ENCODE measurements at places on chromosomes 2 and 18.

DNA sequence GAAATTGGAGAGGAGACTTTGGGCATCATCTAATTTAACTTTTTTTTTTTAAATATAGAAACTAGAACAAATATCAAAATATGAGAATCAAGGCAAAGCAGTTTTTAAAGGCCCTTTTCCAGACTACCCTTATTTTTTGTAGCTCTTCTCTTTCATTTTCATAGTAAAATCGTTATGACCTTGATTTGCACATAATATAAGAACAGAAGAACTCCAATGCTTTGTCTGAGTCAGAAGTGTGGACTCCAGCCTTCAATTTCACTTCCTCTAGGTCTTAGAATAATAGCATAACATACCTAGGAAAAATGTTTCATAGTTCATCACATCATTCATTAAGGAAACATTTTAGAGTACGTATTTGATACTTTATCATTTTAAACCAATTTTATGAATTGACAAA, 74.4 kb downstream of the ANKRD12 start:
- DNase-seq: no peak

DNA sequence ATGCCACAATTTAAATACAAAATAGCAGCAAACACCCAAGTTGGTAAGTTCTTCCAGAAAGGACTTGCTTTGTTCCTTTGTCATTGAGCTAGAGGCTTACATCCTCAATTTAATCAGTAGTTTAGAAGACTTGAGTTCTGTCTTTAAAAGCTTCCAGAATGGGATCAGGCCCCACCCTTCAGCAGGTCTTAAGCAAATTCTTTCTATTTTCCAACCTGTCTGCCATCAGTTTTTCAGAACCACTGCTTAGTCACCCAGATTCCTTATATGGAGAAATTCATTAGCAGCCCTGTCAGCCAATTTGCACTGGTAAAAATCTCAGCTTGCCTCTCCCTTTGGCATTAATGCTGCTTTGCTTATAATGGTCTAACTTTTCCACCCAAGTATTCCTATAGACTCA, 263.6 kb upstream of the HNMT start:
- no peak for DNase-seq

GRCh38 chr18:9019135-9019534, 83.4 kb upstream of the NDUFV2 start:
- DNase-seq: no peak

DNA sequence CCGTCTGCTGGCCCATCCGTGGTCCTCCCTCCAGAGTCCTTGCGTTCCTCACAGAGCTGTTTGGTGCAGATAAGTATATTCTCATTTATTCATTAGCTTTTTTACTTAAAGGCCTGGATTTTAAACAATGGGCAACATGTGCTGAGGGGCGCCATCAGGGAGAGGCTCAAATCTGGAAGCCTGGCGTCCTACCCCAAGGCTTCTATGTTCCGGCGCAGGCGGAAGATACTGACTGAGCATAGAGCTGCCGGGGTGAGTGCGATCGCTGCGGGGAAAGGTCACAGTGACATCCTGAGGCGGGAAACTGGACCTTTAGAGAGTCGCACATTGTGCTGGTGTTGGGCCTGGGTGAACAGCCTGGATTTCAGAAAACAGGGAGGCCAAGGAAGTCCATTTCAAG, 130.6 kb upstream of the PXDN start:
- no peak for DNase-seq

GRCh38 chr18:58338141-58338540, 290.8 kb downstream of the ALPK2 start:
- no peak for DNase-seq

All from activated T-cell treated with anti-CD3 and anti-CD28 coated beads, Interleukin-2, amount 50 U/mL, for 48 hours (primary cell).